ENCODE measurements at places on chromosomes 3 and 15.

- DNase-seq, result peak; percentile 72
These were observed 15.7 kb downstream of the CIDEC start for GRCh38 chr3:9864200-9864927.

GRCh38 chr15:66591322-66591862 is 25.6 kb upstream of the LCTL start:
- no peak for DNase-seq

- DNase-seq, result no peak
These were observed 25.5 kb upstream of the HACD2 start for GRCh38 chr3:123610331-123610730.

- DNase-seq, result no peak
These were observed 553.8 kb downstream of the MAGI1 start for GRCh38 chr3:65484964-65485363.

- no peak for DNase-seq
These were observed 7.8 kb upstream of the SLCO3A1 start for GRCh38 chr15:91845720-91846119.

DNA sequence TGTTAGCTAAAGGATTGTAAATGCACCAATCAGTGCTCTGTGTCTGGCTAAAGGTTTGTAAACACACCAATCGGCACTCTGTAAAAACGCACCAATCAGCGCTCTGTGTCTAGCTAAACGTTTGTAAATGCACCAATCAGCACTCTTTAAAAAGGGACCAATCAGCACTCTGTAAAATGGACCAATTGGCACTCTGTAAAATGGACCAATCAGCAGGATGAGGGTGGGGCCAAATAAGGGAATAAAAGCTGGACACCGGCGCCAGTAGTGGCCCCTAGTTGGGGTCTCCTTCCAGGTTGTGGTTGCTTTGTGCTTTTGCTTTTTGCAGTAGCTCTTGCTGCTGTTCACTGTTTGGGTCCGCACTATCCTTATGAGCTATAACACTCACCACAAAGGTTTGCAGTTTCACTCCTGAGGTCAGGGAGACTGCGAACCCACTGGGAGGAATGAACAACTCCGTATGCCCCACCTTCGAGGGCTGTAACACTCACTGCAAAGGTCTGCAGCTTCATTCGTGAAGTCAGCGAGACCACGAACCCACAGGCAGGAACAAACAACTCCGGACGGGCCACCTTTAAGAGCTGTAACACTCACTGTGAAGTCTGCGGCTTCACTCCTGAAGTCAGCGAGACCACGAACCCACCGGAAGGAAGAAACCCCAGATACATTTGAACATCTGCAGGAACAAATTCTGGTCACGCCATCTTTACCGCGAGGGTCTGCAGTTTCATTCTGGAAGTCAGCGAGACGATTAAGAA is 1.1 kb upstream of the SUCLG2 start:
- no peak for DNase-seq

- DNase-seq, result no peak
These were observed 4.1 kb downstream of the EFCAB12 start for GRCh38 chr3:129424185-129424841.

GRCh38 chr15:63111481-63111880 is 10.2 kb upstream of the LACTB start:
- DNase-seq, result no peak

GRCh38 chr15:51816611-51817010 is 12.8 kb upstream of the TMOD3 start:
- DNase-seq, result no peak

- DNase-seq, result no peak
These were observed 447.4 kb downstream of the GABRB3 start for GRCh38 chr15:26325495-26325894.

DNA sequence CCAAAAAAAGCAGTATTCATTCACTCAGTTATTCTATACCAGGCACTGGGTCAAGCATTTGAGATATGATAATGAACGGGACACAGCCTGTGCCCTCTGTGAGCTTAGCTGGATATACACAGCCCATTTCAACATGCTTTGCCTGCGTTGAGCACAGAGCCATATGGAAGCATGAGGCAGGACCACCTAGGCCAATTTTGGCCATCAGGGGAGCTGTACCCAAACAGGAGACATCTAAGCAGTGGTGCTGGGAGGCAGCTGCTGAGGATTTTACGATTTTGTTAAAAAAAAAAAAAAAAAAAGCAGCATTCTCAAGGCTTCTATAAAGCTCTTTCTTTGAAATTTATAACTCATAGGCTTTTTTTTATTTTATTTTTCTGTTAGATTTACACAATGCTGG is 87.2 kb upstream of the SLC2A2 start:
- no peak for DNase-seq

GRCh38 chr15:25481208-25481859 is 42.5 kb upstream of the UBE3A start:
- DNase-seq, result no peak

DNA sequence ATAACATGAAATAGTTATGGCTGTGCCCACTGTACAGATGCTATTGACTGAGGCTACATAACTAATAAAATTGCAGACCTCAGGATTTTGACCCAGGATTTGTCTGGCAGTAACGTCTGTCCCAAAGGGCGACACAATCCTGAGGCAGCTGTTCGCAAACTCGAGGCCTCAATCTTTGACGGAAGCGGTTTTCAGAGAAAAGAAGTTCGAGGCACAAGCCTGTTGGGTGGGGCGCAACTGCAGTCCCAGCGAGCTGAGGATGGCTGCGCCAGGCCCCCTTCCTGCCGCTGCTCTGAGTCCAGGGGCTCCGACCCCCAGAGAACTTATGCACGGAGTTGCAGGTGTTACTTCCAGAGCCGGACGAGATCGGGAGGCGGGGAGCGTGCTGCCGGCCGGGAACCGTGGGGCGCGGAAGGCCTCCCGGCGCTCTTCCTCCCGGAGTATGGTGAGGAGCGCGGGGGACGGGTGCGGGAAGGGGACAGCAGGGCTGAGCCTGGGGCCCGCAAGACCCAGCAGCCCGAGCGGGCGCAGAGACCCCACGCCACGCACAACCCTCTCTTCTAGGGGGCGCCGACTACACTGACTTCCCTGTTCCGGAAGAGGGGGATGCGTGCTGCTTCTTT is at the start of gene PARP15:
Gene PARP15 (plus strand): TSS at position 242 of the 623 bp plus-strand sequence. CDS start 18 bp downstream, at position 260.
- DNase-seq, result no peak

- no peak for DNase-seq
These were observed 894.6 kb downstream of the PLOD2 start for GRCh38 chr3:145266368-145266767.

DNA sequence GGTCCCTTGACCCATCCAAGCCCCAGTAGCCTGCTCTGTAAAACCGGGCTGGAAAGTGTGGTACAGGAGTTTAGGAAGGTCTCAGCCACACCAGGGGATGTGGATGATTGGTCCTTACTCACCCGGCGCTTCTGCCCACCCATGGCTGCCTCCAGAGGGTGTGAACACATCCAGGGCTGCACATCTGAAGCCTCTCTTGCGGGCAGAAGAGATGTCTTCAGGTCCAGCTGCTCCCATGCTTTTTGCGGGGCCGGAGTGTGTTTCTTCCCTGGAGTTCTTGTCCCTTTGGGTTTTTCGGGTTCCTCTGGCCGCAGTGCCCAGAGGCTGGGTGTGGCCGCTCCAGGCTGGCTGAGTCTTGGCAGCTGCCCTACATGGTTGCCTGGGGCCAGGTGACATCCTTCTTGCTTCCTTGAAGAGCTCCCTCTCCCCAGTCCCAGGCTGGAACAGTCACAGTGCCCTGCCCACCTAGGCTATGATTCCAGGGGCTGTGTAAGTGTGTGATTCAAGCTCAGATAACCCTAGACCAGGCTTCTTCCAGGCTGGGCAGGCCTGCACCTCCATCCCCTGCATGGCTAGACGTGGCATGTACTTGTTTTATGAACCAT is 33.9 kb downstream of the HDAC11 start:
- DNase-seq, result no peak

DNA sequence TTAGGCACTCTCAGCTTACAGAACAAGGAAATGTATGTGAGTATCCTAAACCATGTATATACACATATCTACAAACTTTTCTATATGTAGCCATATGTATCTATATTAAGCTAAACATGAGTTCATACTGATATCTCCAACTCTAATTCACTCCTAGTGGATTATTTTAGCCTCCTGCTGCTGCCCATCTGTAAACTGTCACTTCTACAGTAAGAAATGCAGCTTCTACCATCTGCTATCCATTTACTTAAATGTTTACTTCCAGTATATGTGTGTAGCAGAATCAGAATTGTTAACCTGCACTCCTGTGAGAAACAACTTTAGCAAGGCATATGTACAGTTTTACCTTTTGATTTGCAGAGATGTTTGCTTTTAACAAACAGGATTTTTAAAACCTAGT is 478.5 kb upstream of the CBLB start:
- DNase-seq, result no peak

GRCh38 chr3:124118397-124118796 is 126.5 kb upstream of the ROPN1 start:
- no peak for DNase-seq

GRCh38 chr3:150922611-150923010 is 17.4 kb upstream of the MINDY4B start:
- DNase-seq, result no peak

DNA sequence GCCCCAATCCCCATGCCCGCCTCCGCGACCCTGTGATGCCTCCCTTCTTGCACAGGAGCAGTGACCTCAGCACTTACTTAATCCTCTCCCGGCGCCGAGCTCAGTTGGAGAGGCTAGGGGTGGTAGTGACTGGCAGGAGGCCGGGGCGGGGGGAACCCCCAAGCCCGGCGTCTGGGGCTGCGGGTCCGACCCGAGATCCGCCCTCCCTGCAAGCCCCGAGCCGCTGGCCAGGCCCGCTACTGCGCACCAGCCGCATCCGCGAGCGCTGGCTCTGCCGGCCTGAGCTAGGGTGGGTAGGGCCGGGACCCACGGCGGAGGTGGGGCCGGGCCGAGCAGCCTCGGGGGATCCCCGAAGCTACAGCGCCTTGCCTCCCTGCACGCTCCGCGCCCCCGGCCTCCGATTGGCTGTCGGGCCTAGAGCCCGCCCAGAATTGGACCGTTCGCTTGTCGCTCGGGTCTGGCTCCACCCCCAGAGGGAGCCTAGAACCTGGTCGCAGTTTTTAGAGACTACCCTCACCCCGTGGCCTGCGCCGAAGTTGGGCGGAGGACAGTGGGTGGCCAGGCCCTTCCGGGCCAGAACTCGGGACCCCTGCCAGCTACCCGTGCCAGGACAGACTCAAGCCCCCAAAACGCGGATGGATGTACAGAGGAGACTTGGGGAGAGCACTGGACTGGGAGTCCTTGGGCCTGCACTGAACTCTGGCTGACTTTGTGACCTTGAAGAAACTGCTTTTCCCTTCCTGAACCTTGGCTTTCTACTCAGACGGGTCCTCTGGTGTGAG is at the start of gene C3orf18:
Gene C3orf18 (minus strand): TSS at position 362 of the 782 bp plus-strand sequence. CDS start 2,048 bp downstream, outside the sequence.
- DNase-seq, result peak; percentile 55

GRCh38 chr3:186871403-186871924 is 29.0 kb downstream of the ADIPOQ start:
- DNase-seq, result no peak

DNA sequence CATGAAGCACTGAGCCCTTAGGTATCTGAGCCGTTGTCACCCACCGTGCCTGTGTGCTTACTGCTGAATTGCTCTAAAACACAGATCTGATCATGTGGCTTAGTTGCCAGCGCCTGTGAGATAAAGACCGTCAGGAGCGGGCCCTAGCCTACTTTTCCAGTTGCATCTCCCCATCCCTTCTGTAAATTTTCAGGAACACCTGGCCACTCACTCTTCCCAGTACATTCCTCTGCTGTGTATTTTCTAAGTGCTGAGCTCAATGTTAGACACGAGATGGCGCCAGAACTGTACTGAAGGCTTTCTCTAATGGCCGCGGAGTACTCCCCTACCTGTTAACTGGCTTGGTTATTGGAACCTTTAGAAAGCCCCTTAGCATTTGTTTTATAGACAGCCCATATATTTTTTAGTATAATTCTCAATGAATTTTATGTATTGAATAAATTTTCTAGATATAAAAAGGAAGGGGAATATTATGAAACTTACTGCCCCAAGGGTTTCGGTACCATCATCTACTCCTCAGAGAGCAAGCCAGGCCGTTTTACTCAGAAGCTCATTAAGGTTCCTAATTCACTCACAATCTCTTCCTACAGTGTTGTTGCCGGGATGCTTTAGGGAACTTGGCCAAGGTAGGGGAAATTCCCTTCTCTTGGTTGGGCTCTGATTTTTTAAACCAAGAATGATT is 16.7 kb upstream of the WNT7A start:
- DNase-seq, result no peak

- DNase-seq, result no peak
These were observed 121.8 kb upstream of the SMAD3 start for GRCh38 chr15:66943456-66944095.
